ENCODE measurements at places on chromosomes 12 and 14.
A peak's percentile ranks its signal among the peaks of the same experiment; 100 is the strongest.

GRCh38 chr12:91356405-91356804 lies 173.8 kb upstream of the DCN start:
- DNase-seq, result no peak

DNA sequence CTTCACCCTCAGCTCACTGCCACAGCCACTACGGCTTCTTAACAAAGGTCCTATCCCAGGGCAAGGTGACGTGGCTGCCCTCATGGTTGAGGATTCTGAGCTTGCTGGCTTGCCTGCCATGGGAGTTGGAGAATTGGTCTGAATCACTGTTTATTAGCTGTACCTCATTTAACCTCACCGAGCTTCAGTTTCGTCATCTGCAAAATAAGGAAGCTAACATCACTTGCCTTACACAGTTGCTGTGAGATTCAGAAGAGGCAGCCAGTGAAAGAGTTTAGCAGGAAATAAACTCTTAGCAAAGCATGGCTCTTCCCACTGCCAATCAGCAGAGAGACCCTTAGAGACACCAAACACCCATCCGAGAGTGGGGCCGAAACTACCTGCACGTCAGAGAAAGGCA lies 90.1 kb upstream of the KCNA1 start:
- peak; percentile 59 for DNase-seq

DNA sequence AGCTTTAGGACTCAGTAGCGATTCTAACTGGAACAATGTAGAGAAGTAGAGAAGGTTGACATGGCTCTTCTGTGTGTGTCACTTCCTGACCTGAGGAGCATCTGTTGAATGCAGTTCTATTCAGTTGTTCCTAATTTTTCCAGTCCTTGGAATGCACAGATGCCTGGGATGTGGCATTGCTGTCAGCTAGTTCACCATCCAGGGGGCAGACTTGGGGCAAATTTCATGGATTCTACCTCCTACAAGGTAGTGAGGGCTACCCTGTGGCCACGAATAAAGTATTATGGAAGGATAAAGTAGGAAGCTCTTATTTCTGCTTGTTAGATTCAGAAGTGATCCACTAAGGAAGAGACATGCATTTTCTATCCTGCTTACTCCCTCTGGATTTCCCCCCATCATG lies 74.4 kb upstream of the GPATCH2L start:
- no peak for DNase-seq

- DNase-seq, result no peak
Measured at GRCh38 chr14:101991352-101991751, 27.0 kb downstream of the DYNC1H1 start.

DNA sequence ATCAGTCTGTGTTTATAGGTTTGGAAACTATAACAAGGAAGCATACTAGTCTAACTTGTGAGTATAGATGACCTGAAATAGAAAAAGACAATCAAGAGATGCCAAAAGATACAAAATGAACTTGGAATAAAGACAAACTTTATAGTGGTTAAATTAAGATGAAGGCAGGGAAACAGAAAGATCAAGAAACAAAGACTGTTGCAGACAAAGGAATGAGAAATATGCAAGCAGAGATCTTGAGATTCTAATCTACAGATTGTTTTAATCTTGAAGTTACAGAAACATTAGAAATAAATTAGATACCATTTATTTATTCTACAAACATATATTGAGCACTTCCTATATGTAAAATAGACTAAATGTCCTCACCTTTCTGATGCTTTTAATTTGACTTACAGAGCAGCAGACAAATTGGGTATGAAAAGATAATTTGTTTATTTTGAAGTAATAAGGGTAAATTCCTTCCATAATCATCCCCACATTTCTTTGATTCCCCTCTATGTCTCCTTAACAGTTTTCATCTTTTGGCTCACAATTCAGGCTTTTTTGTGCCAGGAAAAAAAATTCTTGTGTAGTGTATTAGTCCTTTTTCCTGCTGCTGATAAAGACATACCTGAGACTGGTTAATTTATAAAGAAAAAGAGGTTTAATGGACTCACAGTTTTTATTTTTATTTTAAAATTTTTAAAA lies 134.4 kb downstream of the KITLG start:
- DNase-seq, result no peak

DNA sequence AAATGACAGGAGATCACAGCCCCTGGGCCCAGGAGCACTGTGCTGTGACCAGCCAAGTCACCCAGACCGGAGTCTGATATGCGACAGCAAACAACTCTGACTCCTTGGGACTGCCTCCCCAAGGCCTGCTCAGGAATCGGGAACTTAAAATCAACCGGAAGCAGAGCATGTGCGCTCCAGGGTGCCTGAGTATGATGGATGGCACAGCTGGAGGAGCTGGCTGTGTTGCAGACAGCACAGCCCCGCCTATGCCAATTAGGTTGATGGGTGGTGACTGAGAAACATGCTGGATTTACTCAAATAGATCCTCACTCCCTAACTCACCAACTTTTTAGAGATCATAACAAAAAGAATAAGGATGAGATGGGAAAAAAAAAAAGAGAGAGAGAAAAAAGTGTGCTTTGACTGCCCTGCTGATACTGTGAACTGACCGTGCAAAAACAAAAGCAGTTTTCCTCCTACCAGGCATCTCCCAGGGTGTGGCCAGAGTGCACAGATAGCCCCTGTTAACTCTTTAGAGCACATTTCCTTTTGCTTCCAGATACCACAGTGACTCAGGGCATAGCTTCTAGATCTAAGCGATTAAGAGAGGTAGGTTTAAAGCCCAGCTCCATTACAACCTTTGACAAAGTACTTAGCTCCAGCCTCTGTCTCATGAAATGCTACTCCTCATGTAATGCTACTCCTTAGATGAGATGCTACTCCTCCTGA lies 27.4 kb upstream of the STON2 start:
- DNase-seq, result no peak

GRCh38 chr14:26281280-26281998 lies 316.4 kb downstream of the NOVA1 start:
- peak; percentile 50 for DNase-seq

Measured in skeletal muscle cell (primary cell).